ENCODE measurements at places on chromosomes 11 and 22.

DNA sequence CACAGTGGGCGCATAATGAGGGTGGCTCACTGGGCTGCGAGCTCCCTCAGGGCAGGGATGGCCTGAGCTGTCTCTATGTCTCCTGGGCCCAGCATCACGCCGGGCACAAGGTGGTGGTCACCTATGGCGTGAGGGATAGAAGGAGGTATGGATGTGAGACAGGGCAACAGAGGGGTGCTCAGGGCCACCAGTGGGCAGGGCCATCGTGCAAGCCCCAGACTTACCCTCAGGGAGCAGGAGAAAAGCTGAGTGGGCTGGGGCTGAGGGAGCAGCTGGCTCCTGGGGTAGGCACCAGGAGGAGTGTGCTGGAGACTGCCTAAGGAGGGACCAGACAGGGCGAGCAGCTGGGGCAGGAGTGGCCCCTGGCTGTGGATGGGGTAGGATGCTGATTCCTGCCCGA lies 34.3 kb upstream of the KLHL35 start:
- no peak for DNase-seq

GRCh38 chr11:99333621-99334020 lies 312.9 kb downstream of the CNTN5 start:
- DNase-seq: no peak

DNA sequence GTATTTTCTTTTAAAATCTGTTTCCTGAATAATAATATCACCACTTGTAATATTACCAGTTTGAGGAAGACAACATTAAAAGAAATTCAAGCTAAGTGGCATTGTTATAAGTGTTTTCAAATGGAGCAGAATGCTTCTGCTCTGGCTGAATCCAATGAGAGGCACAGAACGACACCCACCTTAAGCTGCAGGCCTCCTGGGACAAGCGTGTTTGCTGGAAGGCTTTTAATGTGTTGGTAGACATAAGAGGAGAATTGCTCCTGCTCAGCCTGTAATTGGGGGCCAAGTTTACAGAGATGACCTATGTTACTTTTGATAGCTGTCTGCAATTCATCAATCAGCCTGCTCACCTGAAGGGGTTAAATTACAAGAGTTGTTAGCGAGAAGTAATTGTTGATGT lies 242.2 kb downstream of the DCDC1 start:
- no peak for DNase-seq

GRCh38 chr11:110286298-110287040 lies 9.9 kb downstream of the RDX start:
- no peak for DNase-seq

- DNase-seq: no peak
Measured at GRCh38 chr11:30488304-30488998, 97.7 kb downstream of the MPPED2 start.

GRCh38 chr11:8283465-8284230 lies 20.0 kb upstream of the LMO1 start:
- no peak for DNase-seq

DNA sequence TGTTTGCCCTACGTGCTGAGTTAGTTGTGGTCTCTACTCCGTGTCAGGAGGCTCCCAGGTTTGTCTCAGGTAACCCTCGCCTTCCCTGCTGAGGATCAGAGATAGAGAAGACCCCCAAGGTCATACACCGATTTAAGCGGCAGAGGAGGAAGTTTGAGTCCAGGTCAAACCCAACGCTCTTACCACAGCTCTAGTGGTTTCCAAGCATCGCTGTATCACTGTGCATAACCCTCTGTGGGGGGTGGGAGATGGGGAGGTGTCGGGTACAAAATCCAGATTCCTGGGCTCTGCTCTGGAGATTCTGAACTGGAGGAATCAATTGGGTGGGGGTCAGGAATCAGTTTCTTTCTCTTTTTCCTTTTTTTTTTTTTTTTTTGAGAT lies 627 bp downstream of the DNAJC4 start:
- no peak for DNase-seq

- DNase-seq: no peak
Measured at GRCh38 chr11:71987521-71987920, 11.2 kb upstream of the IL18BP start.

GRCh38 chr11:69156673-69157155 lies 979 bp downstream of the SMIM38 start:
- DNase-seq: no peak

Data from stimulated activated CD8-positive, alpha-beta memory T cell treated with anti-CD3 and anti-CD28 coated beads, Interleukin-2, amount 100 ng/mL, for 1 hour (primary cell).